ENCODE measurements at places on chromosomes 5 and 9. TPM values are rescaled to one million over a fixed set of nuclear protein-coding genes. Genes with fewer than 3 reads are reported as not detected.

PLPPR1 gene
- total RNA-seq, result 73.4 TPM

SLC34A3 gene
- not detected for total RNA-seq

CDH9 gene
- total RNA-seq, result 1.6 TPM

CLIC3 gene
- 1.1 TPM for total RNA-seq

GAS1 gene
- total RNA-seq, result 146 TPM

PCDHAC2 gene
- total RNA-seq, result 39.0 TPM

RRAGA gene
- total RNA-seq, result 55.7 TPM

ITGA2 gene
- 26.3 TPM for total RNA-seq

CEL gene
- total RNA-seq, result 0.77 TPM

TAF11L10 gene
- not detected for total RNA-seq

All from camera-type eye (tissue), 1 donor.